Uterus (tissue), 4 donors: ENCODE measurements at places on chromosomes 11 and 22.

- no peak overlapping the region for H3K4me3 ChIP-seq
- no peak overlapping the region for H3K27ac ChIP-seq
- no peaks in the 10 kb centered on the region for H3K36me3 ChIP-seq
- no peaks in the 10 kb centered on the region for H3K4me1 ChIP-seq
Measured at GRCh38 chr22:30031764-30032455, 48.4 kb upstream of the HORMAD2 start.

DNA sequence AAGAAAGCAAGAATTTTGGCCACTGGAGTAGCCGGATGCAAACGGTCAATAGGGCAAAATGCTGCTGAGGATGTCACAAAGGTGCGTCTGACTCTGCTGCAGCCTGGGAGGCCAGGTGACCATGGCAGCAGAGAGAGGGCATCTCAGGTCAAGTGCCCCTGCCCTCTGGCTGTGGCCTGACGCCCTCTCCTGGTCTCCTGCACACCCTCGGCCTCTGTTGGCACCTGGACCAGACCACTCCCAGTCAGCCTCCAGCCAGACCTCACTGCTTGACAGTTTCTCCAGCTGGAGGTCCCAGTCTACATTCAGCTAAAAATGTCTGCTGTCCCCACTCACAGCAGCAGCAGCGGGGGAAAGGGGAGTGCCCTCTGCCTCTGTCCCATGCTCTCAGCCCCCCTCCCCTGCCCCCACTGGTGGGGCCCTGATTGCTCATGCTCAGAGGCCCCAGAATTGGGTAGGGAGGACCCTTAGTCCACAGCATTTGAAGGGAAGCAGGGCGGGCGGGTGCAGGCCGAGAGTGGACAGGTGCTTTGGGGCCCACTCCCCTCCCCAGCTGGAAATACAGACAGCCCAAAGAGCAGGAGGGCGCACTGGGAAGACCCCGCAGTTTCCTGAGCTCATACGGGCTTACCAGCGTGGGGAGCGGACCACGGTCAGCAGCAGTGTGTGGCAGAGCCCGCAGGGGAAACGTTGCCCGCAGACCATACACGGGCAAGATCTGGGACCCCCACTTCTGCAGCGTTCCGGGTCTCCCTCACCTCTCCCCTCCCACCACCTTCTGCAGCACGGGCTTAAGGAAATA, 1.6 kb upstream of the BRSK2 start:
- H3K4me1 ChIP-seq: peaks cover 10% of the 10 kb centered on the region
- peaks cover 23% of the 10 kb centered on the region for H3K27me3 ChIP-seq
- no peak for DNase-seq

DNA sequence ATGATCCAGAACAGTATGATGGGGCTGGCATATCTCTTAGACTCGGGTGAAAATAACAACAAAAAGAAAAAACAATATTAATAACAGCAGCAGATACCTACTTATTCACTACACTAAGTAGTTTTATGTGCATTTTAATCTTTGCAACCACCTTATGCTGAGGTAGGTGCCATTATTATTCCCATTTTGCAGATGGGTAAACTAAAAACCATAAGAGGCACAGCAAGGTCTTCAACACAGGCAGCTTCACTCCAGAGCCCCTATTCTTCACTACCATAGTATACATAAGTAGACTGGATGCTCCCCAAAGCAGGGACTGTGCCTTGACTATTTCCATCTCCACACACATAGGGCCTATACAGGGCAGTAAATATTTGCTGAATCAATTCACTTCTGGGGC, 41.0 kb downstream of the CLPB start:
- no peaks in the 10 kb centered on the region for H3K36me3 ChIP-seq
- no peak overlapping the region for H3K27ac ChIP-seq
- no peak for DNase-seq
- no peaks in the 10 kb centered on the region for H3K27me3 ChIP-seq

GRCh38 chr11:94049351-94049750, 28.2 kb downstream of the HEPHL1 start:
- H3K4me3 ChIP-seq: no peak overlapping the region
- H3K27ac ChIP-seq: no peak overlapping the region
- H3K4me1 ChIP-seq: no peaks in the 10 kb centered on the region
- no peaks in the 10 kb centered on the region for H3K36me3 ChIP-seq
